ENCODE measurements at places on chromosomes 4 and X.

- DNase-seq: no peak
These were observed 136.4 kb downstream of the HHIP start for GRCh38 chr4:144782345-144782744.

DNA sequence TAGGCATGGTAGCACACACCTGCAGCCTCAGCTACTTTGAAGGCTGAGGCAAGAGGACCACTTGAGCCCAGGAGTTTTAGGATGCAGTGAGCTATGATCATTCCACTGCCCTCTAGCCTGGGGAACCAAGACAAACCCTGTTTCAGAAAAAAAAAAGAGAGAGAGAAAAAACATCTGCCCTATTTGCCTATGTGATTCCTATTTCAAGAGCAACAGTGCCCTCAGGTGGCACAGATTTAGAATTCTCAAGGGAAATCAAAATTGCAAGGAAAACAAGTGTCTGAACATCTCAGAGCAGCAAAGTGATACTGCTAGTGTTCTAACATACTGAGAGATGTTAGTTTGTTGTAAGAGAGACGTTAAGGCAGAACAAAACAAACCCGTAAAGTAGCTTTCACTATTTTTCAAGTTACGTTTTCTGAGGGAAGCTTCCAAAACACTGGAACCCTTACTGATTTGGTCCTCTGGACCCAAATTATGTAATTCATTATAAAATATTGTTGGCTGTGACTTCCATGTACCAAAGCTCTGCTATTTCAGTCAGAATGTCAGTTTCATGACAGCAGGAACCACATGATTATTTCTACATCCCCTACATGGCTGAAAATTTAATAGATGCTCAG is 7.9 kb downstream of the BDH2 start:
- no peak for DNase-seq

GRCh38 chr4:26719954-26720552 is 136.2 kb downstream of the TBC1D19 start:
- DNase-seq: no peak

- no peak for DNase-seq
These were observed 508.5 kb upstream of the FAT1 start for GRCh38 chr4:187232196-187232595.

DNA sequence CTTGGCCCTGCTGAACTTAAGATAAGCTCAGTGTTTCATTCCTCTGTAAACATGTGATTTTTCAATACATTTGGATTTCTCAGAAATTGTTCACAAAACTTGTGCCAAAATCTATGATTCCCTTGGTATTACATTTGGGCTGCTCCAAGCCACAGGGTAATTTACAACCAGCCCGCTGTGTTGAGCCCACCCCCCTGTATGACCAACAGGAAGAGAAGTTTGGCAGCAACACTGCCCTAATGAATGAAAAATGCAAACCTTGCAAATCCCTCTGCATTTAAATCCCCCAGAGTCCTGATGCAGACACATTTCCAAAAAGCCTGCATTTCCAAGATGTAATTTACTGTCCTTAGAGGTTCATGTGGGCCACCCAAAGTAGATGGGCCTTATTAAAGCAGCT is 34.1 kb upstream of the GAB1 start:
- DNase-seq: no peak

- DNase-seq: no peak
These were observed 65.5 kb downstream of the MAML3 start for GRCh38 chr4:140088323-140088967.

GRCh38 chrX:10387011-10387410 is 230.2 kb downstream of the CLCN4 start:
- DNase-seq: no peak

GRCh38 chrX:786441-786881 is 155.9 kb downstream of the SHOX start:
- DNase-seq: no peak

- no peak for DNase-seq
These were observed 473.0 kb downstream of the FAT4 start for GRCh38 chr4:125787707-125788106.

GRCh38 chrX:120839491-120839890 is 36.2 kb downstream of the CT47B1 start:
- no peak for DNase-seq

DNA sequence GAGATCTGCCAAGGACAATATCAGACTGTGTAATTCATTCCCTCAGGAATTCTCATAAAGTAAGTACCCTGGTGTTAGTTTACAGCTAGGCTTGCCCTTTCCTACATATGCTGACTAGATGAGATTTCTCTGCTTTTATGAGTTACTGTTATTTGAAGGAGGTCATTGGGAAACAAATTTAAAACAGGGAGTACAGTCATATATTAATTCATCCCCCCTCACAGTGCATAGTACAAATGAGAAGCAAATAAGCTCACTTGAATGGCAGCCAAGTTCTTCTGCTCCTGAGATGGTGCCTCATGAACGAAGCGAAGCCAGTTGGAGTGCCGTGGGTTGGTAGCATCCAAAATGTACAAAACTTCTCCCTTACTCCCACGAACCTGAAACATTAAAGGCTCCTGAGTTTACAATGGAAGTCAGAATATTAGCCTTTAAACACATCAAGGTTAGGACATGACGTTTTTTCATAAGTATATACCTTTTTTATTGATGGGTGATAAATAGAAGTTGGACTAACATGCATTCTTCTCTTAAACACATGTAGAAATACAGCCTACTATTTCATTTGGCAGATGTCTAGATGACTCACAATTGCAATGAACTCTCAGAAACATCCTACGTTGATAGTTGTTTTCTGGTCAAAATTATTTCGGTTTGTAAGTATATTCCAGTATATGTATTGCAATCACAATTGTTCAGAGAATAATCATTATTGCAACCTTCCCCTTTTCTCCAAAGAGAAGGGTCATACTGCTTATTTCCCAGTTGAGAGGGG is 69.2 kb downstream of the PRDM5 start:
- no peak for DNase-seq

GRCh38 chr4:79603681-79604080 is 195.7 kb upstream of the GK2 start:
- no peak for DNase-seq

GRCh38 chr4:27176400-27176799 is 315.8 kb downstream of the STIM2 start:
- DNase-seq: no peak

- no peak for DNase-seq
These were observed 159.5 kb downstream of the KLHL13 start for GRCh38 chrX:117957128-117957527.

DNA sequence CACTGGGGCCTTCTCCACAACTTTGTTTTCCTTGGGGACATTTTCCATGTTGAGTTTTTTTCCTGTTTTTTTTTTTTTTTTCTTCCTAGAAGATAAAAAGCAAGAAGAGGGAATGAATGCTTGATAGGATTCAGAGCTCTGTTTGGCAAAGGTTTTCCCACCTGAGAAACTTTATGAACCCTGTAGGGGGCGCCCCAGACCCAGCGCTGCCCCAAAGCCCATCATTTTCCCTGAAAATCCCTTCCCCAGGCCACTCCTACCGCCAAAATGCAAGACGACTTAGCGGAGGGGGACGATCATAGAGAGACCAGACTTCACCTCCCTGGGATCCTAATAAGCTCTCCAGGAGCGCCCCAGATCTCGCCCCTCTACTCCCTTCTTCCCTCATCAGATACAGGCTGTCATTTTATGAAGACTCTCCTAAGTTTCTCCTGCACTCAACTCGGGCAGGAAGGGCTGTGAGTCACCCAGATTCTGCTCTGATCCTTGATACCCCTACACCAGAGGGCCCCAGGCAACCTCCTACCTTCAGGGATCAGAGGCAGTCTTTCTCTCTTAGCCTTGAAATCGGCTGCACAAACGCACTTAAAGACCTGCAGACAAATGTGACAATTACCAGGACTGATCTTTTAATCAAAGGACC is 1.4 kb downstream of the BEX5 start:
- peak; percentile 1 for DNase-seq

- DNase-seq: no peak
These were observed 27.1 kb upstream of the SPANXN4 start for GRCh38 chrX:142998447-142999198.

DNA sequence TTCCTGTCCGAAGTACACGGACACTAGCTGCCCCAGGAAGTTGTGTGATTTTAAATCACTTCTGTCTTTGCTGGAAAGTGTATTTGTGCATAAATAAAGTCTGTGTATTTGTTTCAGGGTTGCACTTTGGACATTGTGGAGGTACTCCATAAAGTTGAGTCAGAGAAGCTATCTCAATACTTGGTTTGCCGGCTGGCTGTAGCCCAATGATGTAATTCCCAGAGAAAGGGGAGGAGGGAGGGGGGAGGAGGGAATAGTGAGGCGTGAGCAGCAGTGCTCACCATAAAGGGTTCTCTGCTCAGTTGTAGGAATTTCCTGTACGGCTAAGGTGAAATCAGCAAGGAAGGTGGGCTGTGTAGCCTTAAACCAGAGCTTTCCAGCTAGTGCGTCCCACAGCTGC is 7.5 kb downstream of the APEX2 start:
- DNase-seq: no peak

GRCh38 chr4:133320576-133321170 is 171.6 kb downstream of the PCDH10 start:
- no peak for DNase-seq

- peak; percentile 43 for DNase-seq
These were observed 320.1 kb downstream of the BCOR start for GRCh38 chrX:39777623-39778025.

DNA sequence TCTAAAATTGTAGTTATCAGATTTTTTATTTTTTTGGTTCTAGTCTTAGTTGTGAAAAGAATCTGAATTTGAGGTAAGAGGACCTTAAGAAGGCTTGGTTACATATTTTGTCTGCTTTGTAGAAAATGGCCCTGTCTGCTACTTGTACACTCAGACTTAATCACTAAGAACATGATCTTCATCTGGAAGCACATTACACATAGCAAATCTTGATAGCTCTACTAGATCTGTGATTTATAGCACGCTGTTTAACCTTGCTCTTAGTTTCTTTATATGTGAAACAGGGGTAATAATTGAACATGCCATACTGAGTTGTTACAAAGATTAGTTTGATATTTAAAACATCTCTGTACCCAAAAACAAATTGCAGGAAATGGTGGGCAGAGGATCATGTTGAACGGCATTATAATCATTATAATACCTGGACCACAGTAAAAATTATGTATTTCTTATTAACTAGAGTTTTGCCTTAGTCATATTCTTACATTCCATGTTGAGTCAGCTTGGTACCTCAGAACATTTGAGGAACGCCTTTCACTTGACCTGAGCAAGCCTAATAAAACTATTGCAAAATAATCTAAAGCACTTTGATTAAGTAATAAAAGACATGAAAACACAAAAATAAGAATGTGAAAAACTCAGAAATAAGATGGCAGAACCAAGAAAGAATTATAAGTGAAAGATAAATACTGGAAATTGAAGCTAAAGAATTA is 738.0 kb upstream of the AADAT start:
- DNase-seq: no peak

DNA sequence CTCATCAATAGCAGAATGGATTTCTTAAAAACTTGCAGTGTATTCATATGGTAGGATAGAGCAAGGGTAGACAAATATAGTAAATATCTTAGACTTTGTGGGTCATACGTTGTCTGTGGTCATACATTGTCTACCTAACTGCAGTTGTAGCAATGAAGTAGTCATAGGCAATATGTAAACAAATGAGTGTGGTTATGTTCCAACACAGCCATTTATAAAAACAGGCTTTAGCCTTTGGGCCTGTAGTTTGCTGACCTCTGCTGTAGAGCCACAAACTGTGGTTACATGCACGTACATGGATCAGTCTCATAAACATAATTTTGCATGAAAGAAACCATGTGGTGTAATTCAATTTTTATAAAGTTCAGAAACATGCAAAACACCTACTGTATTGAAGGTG is 98.9 kb downstream of the LARP1B start:
- DNase-seq: no peak

- no peak for DNase-seq
These were observed 725 bp downstream of the SMC1A start for GRCh38 chrX:53421772-53422085.

- DNase-seq: no peak
These were observed 595 bp downstream of the MBNL3 start for GRCh38 chrX:132488180-132488705.

GRCh38 chrX:85391185-85391877 is 11.9 kb upstream of the POF1B start:
- DNase-seq: no peak

DNA sequence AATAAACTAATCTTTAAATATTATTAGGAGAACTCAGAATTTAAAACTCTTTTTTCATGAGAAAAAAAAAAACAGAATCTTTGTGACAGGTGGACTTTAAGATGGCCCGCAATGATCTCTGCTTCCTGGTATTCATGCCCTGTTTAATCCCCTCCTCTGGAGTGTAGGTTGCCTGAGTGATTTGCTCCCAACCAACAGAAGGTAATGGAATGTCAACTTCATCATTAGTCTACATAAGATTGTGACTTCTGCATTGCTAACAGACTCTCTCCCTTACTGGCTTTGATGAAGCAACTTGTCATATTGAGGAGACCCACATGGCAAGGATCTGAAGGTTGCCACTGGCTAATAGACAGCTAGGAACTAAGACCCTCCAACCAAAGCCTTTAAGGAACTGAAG is 88.8 kb downstream of the CORIN start:
- DNase-seq: no peak

DNA sequence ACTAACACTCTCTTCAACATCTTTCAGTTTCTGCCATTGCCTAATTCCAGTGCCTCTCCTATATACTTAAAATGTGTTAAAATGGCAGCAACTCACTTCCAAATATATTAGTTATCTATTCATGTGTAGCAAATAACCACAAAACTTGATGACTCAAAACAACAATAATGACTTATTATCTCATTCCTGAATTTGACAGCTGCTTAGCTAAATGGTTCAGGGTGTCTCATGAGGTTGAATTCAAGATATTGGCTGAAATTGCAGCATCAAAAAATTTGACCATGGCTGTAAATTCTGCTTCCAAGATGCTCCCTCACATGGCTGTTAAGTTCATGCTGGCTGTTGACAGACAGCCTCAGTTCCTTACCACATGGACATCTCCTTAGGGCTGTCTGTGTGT is 25.3 kb downstream of the PITX2 start:
- no peak for DNase-seq

DNA sequence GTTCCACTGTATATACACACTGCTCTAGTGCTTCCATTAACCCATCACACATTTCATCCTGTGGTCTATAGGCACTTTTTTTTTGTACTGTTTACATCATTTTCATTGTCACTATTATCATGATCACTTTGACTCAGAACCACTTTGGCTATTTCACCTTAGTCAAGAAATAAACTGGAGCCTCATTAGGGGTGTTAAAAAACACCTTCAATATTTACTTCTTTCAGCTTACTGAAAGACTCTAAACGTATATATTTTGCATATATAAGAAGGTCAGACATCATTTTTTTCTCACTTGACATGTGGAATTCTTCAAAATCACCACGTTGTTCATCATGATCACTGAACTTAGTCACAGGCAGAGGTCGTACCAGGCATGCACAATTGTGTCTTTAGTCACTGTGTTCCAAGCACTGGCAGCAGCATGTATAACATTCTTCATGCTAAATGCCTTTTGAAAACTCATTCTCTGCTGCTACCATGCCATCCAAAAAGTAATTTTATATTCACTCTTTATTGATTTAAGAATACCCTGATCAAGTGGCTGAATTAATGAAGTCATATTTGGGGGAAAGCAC is 229.2 kb upstream of the ARSJ start:
- no peak for DNase-seq

- no peak for DNase-seq
These were observed 103.0 kb downstream of the TECRL start for GRCh38 chr4:64306255-64306565.

GRCh38 chrX:136065044-136065671 is 79.9 kb downstream of the SLC9A6 start:
- no peak for DNase-seq

All from T-helper 1 cell (primary cell).